ENCODE measurements at places on chromosomes 7 and 10.

DNA sequence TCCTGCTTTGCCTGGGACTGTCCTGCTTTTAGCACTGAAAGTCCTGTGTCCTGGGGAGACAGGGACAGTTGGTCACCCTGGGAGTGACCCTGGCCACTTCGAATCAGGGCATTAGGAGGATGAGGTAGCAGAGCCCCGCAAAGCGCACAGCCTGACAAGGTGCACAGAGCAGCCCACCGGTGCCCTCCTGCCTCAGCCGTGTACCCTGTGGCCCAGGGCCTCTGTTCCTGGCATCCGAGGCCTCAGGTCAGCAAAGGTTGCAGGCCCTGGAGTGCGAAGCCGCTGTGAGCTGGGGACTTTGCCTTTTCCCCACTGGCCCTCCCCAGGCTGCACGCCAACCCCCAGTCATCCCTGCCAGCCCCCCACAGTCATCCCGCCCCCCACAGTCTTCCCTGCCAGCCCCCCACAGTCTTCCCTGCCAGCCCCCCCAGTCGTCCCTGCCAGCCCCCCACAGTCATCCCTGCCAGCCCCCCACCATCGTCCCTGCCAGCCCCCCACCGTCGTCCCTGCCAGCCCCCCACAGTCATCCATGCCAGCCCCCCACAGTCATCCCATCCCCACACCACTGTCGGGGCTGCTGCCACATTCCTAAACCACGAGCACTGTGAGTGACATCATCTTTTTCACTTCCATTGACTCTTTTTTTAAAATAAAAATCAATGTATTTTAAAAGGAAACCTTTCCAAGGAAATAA lies 91.8 kb downstream of the RGS10 start:
- no peak for DNase-seq

GRCh38 chr7:960269-960871 lies 5.9 kb upstream of the ADAP1 start:
- DNase-seq, result no peak

- no peak for DNase-seq
These were observed 16.9 kb upstream of the MTURN start for GRCh38 chr7:30117896-30118295.

DNA sequence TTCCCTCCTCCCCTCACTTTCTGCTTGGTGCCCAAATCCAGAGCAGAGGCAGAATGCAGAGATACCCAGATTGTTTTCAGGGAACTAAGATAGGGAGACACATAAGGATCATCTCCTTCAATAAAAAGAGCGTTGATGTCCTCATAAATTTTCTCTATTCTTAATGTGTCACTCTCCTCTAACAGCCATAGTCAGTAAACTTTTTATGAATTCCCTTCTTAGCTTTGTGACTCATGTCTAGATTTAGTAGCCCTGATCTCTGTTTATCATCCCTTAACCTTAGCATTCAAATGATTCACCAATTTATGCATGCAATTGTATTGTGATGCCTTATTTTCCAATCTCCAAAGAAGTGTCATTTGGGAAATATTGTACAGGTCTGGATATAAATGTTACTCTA lies 995.5 kb upstream of the C7orf33 start:
- DNase-seq, result no peak

GRCh38 chr10:4947039-4947634 lies 16.1 kb upstream of the AKR1C1 start:
- DNase-seq, result no peak

DNA sequence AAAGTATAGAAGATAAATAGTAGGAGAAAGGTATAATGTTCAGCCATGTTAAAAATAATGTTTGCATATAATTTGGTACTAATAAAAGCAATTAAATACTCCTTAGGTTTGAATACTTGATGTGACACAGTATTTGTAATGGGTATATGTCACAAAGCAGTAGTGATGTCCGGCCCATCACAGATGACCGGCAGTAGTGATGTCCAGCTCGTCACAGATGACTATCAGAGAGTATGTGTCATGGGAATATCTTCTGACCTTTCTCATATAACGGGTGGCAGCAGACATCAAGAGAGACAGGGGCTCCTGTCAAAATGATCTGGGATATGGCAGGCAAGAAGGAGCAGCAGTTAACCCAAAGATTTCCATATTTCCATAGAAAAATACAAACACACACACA lies 477.4 kb upstream of the KLF6 start:
- no peak for DNase-seq

DNA sequence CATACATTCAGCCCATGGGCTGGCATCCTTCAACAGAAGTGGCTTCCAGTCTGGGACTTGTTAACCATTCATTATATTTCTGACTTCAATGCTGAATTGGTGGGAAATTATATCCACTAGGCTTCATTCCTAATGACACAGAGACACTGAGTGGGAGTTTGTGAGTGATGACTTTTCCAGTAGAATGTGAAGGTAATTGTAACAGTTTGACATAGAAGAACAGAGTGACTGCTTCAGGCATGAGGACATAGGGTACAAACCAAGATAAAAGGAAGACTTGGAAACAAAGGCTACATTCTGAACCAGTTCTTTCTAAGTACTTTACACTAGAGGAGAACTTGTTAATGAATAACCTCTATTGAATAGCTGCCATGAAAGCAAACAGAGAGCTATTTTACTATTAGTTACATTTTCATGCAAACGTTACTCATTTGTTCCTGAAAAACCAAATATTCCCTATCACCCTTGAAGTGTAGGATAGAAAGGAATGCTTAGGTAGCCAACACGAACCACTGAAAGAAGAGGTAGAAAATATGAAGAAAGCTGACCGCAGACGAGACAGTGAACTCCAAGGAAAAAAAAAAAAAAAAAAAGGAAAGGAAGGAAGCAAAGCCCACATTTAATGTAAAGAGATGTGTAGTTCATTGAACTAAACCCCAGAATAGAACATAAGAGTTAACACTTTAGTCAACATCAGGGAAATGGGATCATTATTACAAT lies 237.0 kb upstream of the SEMA3C start:
- no peak for DNase-seq

GRCh38 chr10:48604039-48604990 lies 558 bp downstream of the ARHGAP22 start:
- DNase-seq, result no peak

DNA sequence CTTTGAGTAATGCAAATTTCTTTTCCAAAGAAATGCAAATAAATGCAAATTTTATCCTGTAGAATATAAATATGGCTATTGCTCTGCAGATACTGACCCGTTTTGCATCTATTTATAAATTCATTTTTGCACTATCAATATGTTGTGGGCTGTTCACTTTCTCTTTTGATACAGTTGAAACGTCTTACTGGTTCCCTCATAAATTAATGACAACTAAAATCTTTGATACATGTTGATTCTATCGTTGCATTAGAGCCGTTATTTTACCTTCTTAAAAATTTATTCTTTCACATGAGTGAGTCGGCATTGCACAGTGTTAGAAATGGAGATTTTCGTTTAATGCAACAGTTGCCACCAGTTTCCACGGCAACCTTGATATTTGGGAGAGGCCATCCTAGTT lies 689.3 kb upstream of the FOXK1 start:
- no peak for DNase-seq

All from GM18507 (cell line).